NCI-H1105 (cell line): ENCODE measurements at places on chromosomes 5 and 9.

GRCh38 chr5:170875811-170876210, 14.0 kb downstream of the RANBP17 start:
- DNase-seq = no peak

GRCh38 chr5:67215519-67216471, 19.2 kb upstream of the CD180 start:
- DNase-seq = no peak

DNA sequence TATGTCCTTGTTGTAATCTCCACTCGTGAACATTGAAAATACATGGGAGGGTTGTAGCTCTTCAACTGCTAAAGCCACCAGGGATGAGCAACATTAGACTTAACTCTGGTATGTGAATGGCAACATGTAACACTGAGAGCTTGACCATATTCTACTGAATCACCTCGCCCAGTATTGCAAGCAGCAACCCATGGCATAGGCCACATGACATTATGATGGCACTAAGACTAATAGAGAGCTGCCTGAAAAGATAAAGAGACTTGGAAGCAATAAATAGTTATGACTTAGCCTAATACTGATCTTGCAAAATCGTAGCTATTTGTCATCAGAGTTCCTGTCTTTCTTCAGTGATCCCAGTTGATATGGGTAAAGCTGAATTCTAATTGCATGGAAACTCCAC, 108.4 kb upstream of the NREP start:
- DNase-seq = no peak

- DNase-seq = no peak
Measured at GRCh38 chr9:10925896-10926295, 313.1 kb upstream of the PTPRD start.

GRCh38 chr5:96957254-96958049, 21.6 kb downstream of the LNPEP start:
- DNase-seq = no peak

GRCh38 chr9:31520301-31521085, 864.0 kb upstream of the ACO1 start:
- no peak for DNase-seq

- no peak for DNase-seq
Measured at GRCh38 chr5:9063615-9064245, 482.1 kb downstream of the SEMA5A start.

GRCh38 chr5:52964138-52964537, 25.0 kb upstream of the ITGA2 start:
- no peak for DNase-seq

DNA sequence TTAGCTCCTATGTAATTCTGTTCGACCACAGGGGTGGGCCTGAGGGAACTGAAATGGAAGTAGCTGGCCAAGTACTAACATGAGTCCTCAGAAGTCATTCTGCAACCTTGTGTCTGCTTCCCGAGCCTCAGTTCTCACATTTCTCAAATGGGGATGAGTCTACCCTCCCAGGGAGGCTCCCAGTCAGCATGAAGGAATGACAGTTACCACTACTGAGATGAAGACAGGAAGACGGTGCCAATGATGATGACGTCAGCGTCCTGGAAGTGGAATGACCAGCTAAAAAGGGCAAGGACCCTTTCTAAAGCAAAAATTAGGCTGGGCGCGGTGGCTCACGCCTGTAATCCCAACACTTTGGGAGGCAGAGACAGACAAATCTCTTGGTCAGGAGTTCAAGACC, 6.8 kb downstream of the PIP5KL1 start:
- no peak for DNase-seq

DNA sequence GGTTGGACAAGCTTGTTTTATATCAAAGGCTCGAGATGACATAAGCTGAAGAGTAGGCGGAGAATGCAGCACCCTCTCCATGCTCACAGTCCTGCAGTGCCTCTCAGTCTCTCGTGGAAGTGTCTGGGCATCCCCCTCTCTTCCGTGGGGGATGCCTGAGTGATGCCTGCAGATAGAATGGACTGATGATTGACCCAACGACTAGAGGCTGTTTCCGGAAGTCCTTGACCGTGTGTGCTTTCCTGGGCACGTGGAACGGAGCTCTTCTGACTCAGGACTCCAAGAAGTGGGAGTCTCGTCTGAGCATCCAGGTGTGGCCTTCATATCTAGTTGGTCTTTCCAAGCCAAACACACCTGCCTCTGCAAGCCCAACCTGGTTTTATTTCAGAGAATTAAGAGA, 241.8 kb upstream of the IRX2 start:
- no peak for DNase-seq

GRCh38 chr9:131708226-131709002, 31.5 kb downstream of the RAPGEF1 start:
- DNase-seq = no peak

GRCh38 chr9:91689006-91689405, 261.0 kb downstream of the ROR2 start:
- no peak for DNase-seq

GRCh38 chr5:168467755-168468330, 18.4 kb upstream of the RARS1 start:
- no peak for DNase-seq

DNA sequence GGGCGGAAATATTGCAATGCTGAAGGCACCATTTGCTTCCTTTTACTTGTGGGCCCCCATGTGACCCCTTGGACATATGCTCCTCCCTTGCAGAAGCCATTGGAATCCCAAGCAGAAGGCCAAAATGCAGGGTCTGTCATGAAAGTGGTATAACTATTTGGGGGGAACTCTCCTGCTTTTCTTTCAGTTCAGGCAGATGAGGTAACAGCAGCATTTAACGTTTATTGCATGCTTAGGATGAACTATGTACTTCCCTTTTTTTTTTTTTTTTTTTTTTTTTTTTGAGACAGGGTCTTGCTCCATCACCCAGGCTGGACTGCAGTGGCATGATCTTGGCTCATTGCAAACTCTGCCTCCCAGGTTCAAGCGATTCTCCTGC, 7.8 kb downstream of the FOXI1 start:
- DNase-seq = no peak

DNA sequence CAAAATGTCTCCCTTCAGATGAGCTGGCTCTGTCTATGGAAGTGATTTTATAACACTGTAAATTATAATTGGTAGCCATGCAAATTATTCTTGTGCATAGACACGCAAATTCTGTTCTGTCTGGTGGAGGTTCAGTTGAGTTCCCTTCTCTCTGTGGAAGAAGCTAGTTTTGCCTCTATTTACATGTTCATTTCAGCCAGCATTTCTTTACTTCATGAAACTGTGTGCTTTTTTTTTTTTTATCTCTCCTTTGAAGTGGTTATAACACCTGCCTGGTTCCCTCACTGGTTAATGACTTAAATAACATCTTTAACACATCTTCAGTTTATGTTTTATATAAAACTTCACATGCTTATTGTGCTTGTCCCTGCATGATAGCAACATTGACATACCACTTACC, 149.4 kb upstream of the FBXL7 start:
- DNase-seq = no peak

DNA sequence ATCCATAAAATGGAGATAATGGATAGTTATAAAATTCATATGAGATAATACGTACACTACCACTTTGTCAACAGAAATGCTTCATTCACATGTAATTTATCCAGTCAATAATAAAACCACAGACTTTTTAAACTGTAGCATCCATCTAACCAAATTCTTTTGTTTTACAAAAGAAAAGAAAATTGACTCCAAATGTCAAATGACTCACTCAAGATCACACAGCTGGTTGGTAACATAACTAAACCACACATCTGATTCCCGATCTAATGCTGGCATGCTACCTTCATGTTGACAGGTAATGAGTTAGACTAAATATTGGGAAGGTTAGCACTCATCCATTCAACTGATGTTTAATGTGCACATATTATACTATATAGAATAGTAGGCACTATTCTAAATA, 4.9 kb downstream of the FRMD3 start:
- DNase-seq = no peak

- DNase-seq = no peak
Measured at GRCh38 chr5:7852542-7852941, 1.6 kb upstream of the CFAP90 start.

DNA sequence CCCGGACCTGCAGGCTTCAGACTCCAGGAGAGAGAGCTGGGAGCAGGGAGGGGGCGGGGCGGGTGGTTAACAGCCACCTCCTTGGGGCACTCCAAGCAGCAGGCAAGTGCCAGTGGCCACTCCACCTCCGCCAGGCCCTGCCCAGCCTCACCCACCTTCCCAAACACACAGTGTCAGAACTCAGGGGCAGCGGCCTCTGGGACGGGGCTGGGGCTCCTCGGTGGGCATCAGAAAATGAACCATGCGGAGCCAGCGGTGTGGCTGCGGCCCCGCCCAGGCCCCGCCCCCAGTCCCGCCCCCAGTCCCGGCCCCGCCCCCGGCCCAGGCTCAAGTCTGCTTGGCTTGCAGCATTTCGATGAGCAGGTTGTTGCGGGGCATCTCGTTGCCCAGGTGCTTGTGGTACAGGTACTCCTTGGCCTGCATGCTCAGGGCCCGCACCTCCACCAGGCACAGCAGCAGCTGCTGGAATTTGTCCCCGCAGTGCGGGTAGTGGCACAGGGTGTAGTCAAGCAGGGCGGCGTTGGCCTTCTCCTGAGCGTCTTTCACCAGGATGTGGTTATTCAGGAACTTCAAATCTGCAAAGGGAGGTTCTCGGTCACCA, 24.7 kb downstream of the NR5A1 start:
- no peak for DNase-seq

- DNase-seq = no peak
Measured at GRCh38 chr9:93267091-93267541, 83.2 kb downstream of the WNK2 start.

DNA sequence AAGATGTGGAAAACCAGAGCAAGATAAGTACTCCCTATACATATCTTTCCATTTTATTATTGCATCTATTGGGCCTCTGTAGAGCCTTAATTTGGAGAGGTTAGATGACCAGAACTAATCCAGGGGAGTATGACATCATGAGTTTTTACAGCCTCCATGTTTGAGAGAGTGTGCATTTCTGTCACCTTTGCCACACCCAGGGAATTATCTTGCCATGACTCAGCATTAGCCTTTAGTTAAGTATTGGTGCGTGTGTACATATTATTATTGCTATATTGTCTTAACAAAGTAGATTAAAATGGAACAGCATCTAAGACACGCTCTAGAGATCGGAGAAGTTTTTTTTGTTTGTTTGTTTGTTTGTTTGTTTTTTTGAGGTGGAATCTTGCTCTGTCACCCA, 27.6 kb downstream of the DIMT1 start:
- DNase-seq = no peak

DNA sequence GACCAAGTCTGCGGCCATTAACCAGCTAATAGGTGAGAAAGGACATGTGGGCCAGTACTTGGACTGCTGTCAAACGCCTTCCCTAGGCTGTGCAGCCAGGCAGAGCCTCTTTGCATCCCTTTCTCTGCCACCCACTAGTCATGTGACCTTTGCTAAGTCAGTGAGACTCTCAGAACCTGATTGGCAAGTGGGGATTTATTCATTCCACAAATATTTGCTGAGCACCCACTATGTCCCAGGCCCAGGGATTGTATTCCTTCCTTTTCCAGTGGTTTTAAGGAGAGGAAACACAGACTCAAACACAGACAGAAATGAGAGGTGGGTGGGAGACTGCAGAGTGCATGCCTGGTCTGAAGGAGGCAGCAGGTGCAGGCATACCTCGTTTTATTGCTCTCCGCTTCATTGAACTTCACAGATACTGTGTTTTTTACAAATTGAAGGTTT, 71.6 kb upstream of the GALNT10 start:
- DNase-seq = peak; percentile 1

DNA sequence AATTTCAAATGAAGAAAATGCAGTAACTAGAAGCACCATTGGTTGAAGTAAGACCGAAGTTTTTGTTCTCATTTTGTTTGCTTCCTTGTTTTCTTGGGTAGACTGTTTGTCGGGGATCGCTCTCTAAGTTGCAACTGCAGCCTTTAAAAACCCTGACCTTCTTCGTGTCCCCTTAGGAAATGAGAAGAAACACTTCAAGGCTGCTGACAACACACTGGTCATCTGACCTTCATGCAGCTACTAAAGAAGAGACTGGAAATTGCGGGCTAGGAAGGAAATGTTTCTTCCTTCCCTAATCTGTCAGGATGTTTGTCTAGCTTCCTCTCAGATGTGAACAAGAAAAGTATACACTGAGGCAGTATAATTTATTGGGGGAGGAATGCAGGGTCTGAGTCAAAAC, 50.7 kb upstream of the CHSY3 start:
- no peak for DNase-seq

DNA sequence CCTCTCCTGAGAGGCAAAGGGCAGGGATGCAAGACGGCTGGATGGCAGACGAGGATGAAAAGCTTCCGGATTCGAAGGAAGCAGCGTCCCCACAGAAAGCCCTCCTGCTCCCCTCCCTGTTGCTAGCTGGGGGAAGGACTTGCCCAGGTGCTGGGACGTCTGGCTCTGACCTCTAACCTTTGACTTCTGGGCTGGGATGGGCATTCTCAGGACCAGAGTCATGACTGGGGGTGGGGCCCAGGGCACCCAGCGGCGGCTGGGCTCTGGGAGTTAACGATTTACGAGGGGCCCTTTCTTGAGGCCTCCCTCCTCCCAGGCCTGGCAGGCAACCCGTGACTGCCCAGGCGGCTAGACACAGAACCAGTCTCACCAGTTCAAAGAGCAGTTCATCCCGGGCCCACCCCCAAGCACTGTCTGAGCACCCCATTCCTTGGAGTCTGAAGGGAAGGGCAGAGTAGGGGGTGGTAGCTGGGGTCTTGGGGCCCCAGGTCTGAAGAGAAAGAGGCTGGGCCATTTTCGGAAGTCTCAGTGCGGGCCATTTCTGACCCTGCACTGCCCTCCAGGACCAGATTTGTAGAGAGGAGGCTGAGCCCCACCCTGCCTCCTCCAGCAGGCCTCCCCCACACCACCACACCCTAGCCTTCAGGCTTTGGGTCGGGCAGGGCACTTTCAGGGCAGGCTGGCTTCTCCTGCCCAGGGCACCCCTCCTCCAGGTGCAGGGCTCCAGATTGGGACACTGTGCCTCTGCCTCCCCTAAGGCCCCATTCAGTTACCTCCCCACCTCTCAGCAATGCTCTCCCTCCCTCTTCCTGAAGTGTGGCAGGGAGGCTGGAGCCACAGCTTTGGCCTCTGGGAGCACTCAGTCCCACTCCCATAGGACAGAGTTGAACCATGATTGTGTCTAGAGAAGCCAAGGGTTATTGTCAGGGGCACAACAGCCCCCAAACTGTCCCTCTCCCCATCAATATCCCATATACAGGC, 5.0 kb upstream of the CXXC5 start:
- no peak for DNase-seq

- no peak for DNase-seq
Measured at GRCh38 chr9:82327641-82328040, 339.1 kb downstream of the SPATA31D1 start.

- no peak for DNase-seq
Measured at GRCh38 chr5:81164476-81164875, 68.6 kb upstream of the CKMT2 start.

DNA sequence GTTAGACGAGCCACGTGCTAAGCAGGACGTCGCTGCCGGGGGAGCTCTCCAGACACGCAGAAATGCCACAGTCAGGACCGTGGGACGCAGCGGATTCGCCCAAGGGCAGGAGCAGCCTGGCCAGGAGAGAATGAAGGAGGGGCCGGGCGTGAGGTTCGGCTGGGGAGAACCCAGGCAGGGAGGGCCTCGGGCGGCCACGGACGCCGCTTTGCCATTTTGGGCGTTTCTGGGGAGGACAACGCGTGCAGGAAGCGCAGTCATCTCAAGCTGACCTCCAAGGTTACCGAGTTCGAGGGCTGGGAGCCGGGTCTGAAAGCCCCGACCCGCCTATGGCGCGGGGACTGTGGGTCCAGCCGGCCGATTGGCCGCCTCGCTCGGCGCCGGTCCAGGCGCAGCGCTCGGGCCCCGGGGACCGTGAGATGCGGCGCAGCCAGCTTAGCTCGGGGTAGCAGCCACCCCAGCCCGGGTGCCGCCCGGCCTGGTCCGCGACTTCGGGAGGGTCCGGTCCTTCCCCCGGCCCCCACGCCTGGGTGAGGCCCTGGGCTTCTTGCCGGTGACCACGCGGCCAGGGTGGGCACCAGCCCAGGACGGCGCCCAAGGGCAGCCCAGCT, 760 bp upstream of the MAN1B1 start:
- no peak for DNase-seq
